Mucosa of descending colon (tissue), 3 donors: ENCODE measurements at places on chromosomes 13 and 19.
A peak's percentile ranks its signal among the peaks of the same experiment; 100 is the strongest.

- DNase-seq: no peak
Measured at GRCh38 chr19:29645911-29646310, 19.4 kb upstream of the PLEKHF1 start.

- DNase-seq: no peak
Measured at GRCh38 chr19:29410601-29411000, 115.2 kb upstream of the VSTM2B start.

- no peak for DNase-seq
Measured at GRCh38 chr19:21492947-21493906, 12.2 kb upstream of the ZNF429 start.

GRCh38 chr19:3343619-3344502 lies 22.5 kb upstream of the NFIC start:
- peak; percentile 83 for DNase-seq

DNA sequence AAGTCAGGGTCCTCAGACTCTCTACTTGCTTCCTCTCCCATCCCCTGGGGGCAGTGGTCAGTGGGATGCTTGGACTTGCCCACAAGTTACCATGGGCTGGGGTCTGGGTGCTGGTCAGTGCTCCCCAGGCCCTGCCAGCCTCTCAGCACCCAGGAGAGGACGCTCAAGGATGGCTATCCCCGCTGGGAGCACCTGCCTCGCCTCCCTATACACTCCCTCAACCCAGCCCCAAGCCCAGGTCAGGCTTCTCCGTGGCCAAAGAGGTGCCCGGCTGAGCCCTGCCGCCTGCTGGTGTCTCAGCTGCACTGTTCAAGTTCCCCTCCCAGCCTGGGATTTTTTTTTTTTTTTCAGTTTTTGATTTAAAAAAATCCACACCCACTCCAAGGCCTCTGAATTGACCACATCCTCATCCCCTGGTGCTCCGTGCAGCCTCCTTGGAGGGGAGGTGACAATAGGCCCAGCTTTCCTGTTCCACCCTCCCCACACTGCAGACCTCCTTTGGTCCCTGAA lies 10.8 kb downstream of the F2RL3 start:
- peak; percentile 71 for DNase-seq

DNA sequence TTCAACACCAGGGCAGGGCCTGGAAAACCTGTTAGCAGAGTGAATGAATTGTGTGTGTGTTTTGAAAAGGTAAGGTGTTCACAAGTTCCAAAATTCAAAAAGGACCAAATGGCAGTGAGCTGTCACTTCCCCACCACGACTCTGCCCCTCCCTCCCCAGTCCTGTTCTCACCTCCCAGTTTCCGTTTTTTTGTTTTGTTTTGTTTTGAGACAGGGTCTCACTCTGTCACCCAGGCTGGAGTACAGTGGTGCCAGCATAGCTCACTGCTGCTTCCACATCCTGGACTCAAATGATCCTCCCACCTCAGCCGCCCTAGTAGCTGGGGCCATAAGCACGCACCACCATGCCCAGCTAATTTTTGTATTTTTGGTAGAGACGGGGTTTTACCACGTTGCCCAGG lies 20.3 kb upstream of the BCL3 start:
- no peak for DNase-seq

DNA sequence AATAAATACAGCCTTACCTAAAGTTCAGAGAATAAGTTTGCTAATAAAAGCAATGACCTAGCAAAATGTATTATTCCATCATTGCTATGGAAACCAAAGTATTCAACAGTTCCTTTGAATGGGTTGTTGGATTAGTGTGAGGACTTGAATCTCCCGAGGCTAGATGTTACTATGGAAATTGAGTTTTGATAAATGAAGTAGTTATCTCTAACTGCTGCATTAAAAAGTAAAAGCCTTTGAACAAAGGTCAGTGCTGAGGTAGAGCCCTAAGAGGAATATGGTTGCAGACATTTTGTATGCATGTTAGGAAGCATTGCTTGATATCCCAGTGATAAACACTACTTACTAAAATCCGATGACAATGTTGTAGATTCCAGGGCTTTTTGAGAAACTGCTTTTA lies 6.2 kb downstream of the KLF5 start:
- DNase-seq: no peak

- DNase-seq: no peak
Measured at GRCh38 chr19:55431183-55431582, 11.9 kb downstream of the SHISA7 start.

DNA sequence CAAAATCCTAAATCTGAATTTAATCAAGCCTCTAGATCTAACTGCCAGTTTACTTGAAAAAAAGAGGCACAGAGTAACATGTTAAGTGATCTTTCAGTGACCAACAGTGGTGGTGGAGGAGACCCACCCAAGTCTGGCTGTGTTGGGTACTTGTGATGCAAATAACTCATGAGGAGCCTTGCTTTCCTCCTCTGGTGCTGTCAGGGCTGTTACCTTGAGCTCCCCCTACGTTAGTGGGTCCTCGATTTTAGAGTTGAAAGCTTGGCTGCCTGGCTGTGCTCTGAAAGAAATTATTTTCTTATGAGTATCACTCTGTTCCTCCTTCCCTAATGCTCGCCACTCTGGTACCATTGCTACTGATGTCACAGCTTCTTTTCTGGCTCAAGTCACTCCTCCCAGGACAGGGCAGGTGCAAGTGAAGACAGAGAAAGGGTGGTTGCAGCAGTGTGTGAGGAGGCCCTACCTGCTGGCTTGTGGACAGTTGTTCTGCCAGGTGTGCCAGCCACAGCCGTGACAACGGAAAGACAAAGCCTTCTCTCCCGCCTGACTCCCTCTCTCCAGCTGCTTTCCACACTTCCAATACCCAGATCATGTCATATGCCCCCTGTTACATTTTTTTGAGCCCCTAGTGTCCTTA lies 6.5 kb upstream of the SUPT20H start:
- no peak for DNase-seq

GRCh38 chr13:50340146-50340545 lies 324.9 kb downstream of the KCNRG start:
- DNase-seq: no peak

DNA sequence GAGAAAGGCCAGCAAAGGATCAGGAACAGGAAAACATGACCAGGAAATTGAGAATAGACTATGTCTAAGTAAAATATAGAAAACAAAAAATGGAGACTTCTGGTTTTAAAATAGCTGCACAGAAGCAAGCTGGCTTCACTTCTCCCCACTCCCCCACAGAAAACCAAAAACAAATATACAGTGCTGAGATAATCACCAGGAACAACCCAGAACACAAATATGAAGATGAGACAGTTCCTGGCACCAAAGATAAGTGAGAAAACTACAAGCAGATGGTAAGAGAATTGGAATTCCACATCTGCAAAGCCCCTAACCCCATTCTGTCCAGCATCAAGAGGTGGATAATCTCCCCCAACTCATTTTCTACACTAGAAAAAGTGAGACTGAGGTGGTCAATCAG lies 397.7 kb downstream of the SUCLA2 start:
- no peak for DNase-seq

GRCh38 chr19:38527466-38528136 lies 90.2 kb downstream of the MAP4K1 start:
- DNase-seq: no peak

DNA sequence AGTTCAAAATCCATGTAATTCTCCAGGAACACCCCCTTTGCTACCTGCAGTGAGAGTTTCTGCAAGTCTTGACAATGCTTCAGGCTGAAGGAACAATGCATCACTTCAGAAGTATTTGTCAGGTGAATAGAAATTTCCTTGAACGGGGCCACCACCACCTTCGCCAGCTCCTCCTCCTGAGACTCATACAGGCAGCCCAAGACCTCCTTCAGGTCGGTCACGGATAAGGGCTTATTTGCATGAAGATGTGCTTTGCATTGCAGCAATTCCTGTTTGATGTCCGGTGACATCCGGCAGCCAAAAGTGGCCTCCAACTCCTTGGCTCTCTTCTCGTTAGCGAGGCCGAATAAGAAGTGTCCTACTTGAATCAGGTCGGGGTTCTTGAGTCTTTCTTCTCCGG lies 8.4 kb downstream of the NLRP7 start:
- DNase-seq: no peak

GRCh38 chr13:32135056-32135390 lies 103.4 kb downstream of the FRY start:
- DNase-seq: no peak

DNA sequence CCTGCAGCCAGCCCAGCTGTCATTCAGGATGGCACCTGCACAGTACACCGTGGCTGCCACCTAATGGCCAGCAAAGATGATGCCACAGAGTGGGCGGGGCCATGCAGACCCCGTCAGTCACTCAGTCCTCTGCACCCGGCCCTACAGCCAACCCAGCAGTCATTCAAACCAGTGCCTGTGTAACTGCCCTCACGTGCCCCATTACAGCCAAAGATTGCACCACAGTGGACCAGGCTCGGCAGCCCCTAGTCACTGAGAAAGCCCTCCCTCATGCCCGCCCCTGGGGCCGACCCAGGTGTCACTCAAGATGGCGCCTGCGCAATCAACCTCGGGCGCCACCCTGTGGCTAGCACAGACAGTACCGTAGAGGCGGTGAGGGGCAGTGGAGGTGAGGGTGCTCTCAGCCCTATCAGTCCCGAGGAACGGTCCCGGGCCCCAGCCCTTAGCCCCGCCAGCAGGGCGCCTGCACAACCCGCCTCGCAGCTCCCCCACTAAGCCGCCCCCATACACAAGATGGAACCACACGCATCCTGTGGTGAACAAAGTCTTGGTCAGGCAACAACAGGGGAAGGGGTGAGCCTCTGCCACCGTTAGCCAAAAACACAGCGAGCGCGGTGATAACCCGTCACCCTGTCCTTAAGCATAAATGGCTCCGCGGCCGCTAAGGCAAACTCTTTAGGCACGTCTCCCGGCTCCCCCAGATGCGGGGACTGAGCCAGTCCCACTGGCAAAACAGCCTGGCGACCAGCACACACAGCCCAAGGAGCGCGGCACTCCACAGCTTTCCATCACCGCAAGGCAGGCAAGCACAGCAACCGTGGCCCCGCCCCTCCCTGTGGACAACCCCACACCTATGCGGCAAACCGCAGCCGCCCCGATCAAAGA lies 2.3 kb downstream of the PEG3 start:
- peak; percentile 61 for DNase-seq

DNA sequence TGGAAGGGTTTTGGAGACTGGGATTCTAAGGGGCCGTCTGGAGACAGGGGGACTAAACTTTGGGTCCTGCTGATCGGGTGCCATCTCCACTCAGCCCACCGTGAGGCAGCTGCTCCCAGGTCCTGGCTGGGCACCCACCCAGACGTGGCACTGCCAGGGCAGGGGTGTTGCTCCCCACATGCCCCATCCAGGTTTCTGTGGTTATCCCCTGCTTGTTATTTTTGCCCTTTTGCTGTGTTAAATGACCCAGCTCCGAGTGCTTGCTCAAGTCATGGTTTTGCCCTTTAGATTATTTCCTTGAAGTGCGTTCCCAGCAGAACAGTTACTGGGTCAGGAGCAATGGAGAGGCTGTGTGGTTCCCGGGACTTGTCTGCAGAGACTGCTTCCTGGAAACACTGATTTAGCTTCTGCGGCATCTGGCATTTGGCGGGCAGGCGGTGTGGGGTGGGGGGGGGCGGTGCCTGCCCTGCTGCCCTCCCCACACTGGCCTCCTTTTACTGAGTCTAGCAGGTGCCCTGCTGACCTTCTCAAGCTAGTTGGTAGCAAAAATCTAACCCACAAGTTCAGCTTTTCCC lies 1.9 kb downstream of the RAB11B start:
- DNase-seq: no peak

- DNase-seq: no peak
Measured at GRCh38 chr13:113633485-113633873, 24.5 kb downstream of the ATP4B start.

- no peak for DNase-seq
Measured at GRCh38 chr19:18931316-18932162, 9.5 kb downstream of the HOMER3 start.

- no peak for DNase-seq
Measured at GRCh38 chr13:60335531-60335930, 61.5 kb upstream of the TDRD3 start.

- DNase-seq: no peak
Measured at GRCh38 chr13:61275251-61275650, 140.4 kb downstream of the PCDH20 start.

DNA sequence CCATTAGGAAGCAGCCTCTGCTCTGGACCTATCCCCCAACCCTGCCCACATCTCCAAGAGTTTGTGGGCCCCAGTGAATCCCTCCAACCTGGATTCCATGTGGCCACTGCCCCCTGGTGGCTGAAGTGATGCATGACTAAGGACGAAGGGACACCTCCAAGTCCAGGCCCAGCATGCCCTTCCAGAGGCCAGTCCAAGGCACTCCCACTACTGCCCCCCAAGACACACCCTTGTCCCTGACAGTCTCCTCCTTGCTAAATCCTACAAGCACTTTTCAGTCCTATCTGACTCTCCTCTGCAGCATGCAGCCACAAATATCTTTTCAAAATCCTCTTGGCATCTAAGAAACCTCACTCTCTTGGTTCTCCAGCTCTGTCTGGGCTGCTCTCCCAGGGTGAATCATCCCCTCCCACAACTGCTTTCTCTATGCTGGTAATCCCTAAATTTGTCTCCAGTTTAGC lies 33.0 kb downstream of the DEDD2 start:
- peak; percentile 63 for DNase-seq

- peak; percentile 93 for DNase-seq
Measured at GRCh38 chr19:17576758-17577456, 21.5 kb downstream of the COLGALT1 start.

DNA sequence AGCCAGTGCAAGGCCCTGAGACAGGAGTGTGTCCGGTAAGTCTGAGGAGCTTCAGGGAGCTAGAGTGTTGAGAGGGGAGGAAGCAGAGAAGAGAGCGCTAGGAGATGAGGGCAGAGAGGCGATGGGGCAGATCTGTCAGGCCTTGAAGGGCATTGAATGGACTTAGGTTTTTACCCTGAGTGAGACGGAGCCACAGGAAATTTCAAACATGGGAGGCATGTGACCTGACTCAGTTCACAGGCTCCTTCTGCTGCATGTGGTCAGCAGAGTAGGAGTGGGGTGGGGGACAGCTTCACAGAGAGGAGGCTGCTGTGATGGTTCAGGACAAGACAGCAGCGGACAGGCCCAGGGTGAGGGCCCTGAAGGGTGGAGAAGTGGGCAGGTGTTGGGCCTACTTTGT lies 2.5 kb upstream of the FAM98C start:
- DNase-seq: no peak

DNA sequence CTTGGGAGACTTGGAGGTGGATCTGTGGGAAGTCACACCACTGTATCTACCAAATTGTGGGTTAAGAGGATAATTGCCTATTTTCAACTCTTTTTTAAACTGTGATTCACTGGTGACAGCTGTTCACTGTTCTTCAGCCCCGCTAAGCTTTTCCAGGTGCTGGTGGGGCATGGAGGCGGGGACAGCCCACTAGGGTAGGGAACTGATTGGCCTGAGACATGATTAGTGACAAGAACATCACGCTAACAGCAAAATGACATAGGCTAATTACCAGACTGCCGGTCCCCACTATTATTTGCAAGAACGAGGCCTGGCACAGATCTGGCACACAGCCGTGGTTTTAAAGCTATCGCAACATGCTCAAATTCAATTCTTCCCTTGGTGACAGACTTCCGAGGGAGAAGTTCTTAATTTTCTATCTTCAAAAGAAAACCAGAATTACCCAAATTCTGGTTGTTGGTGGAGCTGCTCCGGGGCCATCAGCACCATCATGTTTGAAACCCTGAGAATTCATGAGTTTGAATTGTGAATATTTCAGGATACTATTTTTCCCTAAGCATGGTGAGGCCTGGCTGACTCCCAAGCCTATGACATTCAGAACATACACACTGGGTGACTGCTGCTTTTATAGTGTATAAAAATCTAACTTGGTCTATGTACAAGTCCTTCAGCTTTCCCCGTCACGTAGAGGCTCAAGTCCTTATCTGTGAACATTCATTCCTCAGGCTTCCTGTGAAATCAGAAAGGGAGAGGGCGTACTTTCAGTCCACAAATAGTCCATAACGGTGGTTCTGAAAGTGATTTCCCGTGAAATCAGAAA lies 17.9 kb downstream of the DOCK9 start:
- DNase-seq: no peak

- DNase-seq: no peak
Measured at GRCh38 chr13:98446234-98446621, 130.7 kb downstream of the STK24 start.
